ENCODE measurements at places on chromosomes 5 and 9.

GRCh38 chr9:109652971-109653370, 127.0 kb upstream of the PALM2AKAP2 start:
- no peak for DNase-seq

GRCh38 chr9:78369639-78370219, 72.8 kb downstream of the PSAT1 start:
- no peak for DNase-seq

DNA sequence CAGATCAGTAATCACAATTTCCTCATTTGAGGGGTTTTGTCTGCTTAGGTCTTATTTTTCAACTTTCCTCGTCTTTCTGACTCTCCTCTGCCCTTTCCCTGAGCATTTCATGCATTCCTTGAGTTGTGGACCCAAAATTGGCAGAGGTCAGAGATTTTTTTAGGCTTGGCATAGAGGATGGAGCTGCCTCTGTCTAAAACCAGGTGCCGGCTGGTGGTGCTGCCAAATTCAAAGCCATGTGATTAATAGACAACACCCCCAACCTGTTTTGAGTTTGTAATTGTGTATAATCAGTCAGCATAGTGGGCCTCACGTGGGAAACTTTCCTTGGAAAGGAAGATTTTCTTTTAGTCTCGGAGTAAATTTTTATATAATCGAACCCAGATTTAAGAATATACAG, 39.6 kb downstream of the TJP2 start:
- DNase-seq: no peak

- DNase-seq: no peak
These were observed 655.2 kb downstream of the ANXA1 start for GRCh38 chr9:73806876-73807275.

GRCh38 chr5:180071531-180072255, at the start of gene RNF130:
Gene RNF130, minus strand, starts transcription at chr5:180071759. Its CDS starts 57 bp downstream, at chr5:180071702.
- DNase-seq: peak; percentile 55

- no peak for DNase-seq
These were observed 592.6 kb downstream of the MTRR start for GRCh38 chr5:8461543-8461942.

All from stimulated activated CD8-positive, alpha-beta memory T cell treated with anti-CD3 and anti-CD28 coated beads, Interleukin-4, amount 100 ng/mL, for 4 hours (primary cell).